ENCODE measurements at places on chromosomes 2 and 18. TPM values are rescaled to one million over a fixed set of nuclear protein-coding genes. Genes with fewer than 3 reads are reported as not detected.

- peaks cover 7% of the 10 kb centered on the region for H3K27me3 ChIP-seq
- H3K4me1 ChIP-seq, result no peaks in the 10 kb centered on the region
- no peaks in the 10 kb centered on the region for H3K36me3 ChIP-seq
- no peak overlapping the region for H3K4me3 ChIP-seq
- H3K27ac ChIP-seq, result no peak overlapping the region
- DNase-seq, result peak; percentile 13
Measured at GRCh38 chr2:11022591-11023273, 111.0 kb downstream of the KCNF1 start.

GRCh38 chr2:151852260-151853069, 24.2 kb upstream of the ARL5A start:
- no peaks in the 10 kb centered on the region for H3K36me3 ChIP-seq
- no peaks in the 10 kb centered on the region for H3K27me3 ChIP-seq
- H3K27ac ChIP-seq, result peak overlapping the region; percentile 11
- no peak for DNase-seq
- H3K4me3 ChIP-seq, result no peak overlapping the region
- H3K4me1 ChIP-seq, result peaks cover 54% of the 10 kb centered on the region

DNA sequence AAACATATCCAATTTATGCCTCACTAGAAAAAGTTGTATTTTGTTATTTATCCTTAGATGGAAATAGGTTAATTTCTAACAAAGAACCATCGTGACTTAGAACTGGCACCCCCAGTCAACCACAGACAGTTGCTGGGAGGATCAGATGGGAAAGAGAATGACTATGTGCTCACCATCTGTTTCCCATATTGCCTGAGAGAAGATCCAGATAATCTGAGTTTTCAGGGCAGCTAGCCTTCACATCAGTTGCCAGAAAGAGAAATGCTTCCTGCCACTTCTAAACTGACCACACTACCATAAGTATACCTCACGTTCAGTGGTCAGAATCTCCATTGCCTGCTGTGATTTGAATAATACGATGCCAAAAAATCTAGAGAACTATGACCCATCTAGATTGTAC, 28.4 kb upstream of the NEB start:
- no peaks in the 10 kb centered on the region for H3K27me3 ChIP-seq
- H3K27ac ChIP-seq, result no peak overlapping the region
- H3K36me3 ChIP-seq, result no peaks in the 10 kb centered on the region
- H3K4me3 ChIP-seq, result no peak overlapping the region
- no peak for DNase-seq

The CTAGE1 gene
- polyA plus RNA-seq, result not detected

DNA sequence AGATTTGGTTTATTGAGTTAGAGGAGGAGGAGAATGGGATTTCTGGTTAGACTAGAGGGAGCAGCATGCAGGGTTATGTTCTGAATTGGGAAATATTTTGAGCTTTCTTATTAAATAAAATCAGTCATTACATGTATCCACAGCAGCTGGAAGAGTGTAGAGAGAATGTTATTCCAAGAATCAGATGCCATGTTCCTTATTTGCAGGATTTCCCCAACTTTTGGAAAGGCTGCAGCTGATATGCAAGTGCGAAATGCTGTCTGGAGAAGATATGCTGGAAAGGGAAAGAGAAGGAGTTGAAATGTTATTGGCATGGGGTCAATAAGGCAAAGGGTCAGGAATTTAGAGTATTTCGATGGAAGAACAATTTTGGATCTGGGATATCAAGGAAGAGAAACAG, 255.8 kb downstream of the MTX2 start:
- no peak overlapping the region for H3K4me3 ChIP-seq
- H3K27ac ChIP-seq, result no peak overlapping the region

GRCh38 chr18:58831606-58832005, 33.1 kb upstream of the ZNF532 start:
- no peak overlapping the region for H3K4me3 ChIP-seq
- H3K4me1 ChIP-seq, result no peaks in the 10 kb centered on the region
- no peak overlapping the region for H3K27ac ChIP-seq
- no peak for DNase-seq

The STARD6 gene
- not detected for polyA plus RNA-seq

DNA sequence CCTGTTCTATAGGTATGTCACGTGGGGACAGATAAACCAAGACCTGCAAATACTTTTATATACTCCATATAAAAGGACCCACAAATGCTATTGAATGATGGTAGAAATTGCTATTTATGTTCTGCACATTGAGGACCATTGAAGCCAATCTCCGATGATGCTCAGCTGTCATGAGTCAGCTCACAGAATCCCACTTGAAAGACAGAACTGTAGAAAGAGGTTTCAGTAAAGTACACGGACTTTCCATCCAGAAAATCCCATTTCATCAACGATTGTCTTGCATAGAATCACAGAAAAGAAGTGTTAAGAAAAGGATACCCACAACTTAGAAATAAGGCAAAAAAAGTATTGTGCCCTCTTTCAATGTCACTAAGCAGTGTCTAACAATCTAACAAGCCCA, 169.0 kb upstream of the COPS8 start:
- no peak overlapping the region for H3K4me3 ChIP-seq
- H3K27me3 ChIP-seq, result peaks cover 2% of the 10 kb centered on the region
- no peaks in the 10 kb centered on the region for H3K4me1 ChIP-seq

GRCh38 chr2:98911376-98912154, 24.5 kb downstream of the CRACDL start:
- H3K4me1 ChIP-seq, result peaks cover 46% of the 10 kb centered on the region
- H3K4me3 ChIP-seq, result peak overlapping the region; percentile 39
- peaks cover 4% of the 10 kb centered on the region for H3K27me3 ChIP-seq
- peak; percentile 71 for DNase-seq
- H3K27ac ChIP-seq, result no peak overlapping the region

DNA sequence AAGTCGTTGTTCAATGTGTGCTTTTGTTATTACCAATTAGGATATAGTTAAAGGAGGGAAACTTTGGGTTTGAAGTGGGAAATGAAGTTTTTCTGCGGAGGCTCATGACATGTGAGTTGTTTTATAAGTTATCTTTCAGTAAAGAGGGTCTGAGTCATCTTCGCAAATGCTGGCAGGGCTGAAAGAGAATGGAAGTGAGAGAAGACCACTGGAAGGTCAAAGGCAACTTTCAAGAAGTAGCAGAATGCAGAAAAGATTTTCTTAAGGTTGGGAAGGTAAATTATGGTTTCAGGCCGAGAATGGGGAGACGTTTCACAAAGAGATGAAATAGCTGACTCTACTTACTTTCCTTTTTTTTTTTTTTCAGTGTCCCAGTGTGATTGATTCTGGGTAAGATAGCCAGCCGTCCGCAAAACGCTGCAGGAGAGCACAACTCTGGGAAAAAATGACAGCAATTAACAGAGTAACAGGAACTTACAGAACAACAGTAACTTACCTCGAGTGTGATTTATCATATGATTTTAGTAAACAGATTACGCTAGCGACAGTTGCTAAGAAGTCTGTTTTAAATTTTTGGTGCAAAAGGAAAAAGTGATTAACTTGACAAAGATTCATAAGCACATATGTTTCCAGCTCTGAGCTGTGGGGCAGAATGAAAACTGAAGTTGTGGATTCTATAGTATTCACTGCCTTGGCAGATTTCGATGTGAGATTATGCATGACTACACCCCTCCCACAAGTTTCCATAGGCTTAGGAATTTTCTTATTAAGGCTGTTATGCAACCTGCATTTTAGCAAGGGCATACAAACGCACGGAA, 46.8 kb upstream of the ACTR3 start:
- H3K4me3 ChIP-seq, result no peak overlapping the region
- H3K36me3 ChIP-seq, result no peaks in the 10 kb centered on the region
- no peak overlapping the region for H3K27ac ChIP-seq
- H3K4me1 ChIP-seq, result peaks cover 28% of the 10 kb centered on the region

The EVA1A gene
- 57.5 TPM for polyA plus RNA-seq

- H3K4me1 ChIP-seq, result no peaks in the 10 kb centered on the region
- no peak overlapping the region for H3K27ac ChIP-seq
- no peak overlapping the region for H3K4me3 ChIP-seq
- no peaks in the 10 kb centered on the region for H3K36me3 ChIP-seq
Measured at GRCh38 chr2:104027321-104027720, 826.6 kb upstream of the POU3F3 start.

The NEB gene
- polyA plus RNA-seq, result 0.27 TPM

DNA sequence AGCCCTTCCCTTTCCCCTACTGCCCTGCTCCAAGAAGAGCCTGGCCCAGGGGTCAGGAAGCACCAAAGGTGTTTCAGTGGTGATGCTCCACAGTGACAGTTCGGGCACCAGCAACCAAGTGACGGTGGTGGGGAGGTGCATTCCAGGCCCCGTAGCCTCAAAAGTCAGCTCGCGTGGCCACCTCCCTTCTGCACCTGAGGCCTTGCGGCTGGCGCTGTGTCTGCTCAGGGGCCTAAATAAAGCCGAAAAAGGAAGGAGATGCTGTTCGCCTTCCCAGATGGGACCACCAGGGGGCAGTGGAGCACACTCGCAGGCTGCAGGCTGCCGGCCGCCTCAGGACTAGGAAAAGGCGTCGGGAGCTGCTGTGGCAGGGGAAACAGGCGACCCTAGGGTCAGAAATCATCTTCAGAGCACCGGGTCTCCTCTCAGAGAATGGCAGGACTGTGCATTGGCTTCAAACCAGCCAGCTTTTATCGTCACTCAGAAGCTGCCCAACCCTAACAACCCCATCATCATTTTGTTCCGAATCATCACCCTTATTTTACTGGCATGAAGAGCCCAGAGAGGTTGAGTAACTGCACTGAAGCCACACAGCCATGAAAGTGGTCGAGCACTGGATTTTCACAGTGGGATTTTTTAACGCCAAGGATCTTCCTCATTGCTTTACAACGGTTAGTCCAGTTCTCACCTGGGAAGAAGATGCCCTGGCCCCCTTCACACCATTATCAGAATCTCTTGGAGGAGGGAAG, 213.0 kb upstream of the CELF4 start:
- peak; percentile 37 for DNase-seq
- no peaks in the 10 kb centered on the region for H3K27me3 ChIP-seq
- no peaks in the 10 kb centered on the region for H3K36me3 ChIP-seq
- H3K4me3 ChIP-seq, result no peak overlapping the region
- no peaks in the 10 kb centered on the region for H3K4me1 ChIP-seq

DNA sequence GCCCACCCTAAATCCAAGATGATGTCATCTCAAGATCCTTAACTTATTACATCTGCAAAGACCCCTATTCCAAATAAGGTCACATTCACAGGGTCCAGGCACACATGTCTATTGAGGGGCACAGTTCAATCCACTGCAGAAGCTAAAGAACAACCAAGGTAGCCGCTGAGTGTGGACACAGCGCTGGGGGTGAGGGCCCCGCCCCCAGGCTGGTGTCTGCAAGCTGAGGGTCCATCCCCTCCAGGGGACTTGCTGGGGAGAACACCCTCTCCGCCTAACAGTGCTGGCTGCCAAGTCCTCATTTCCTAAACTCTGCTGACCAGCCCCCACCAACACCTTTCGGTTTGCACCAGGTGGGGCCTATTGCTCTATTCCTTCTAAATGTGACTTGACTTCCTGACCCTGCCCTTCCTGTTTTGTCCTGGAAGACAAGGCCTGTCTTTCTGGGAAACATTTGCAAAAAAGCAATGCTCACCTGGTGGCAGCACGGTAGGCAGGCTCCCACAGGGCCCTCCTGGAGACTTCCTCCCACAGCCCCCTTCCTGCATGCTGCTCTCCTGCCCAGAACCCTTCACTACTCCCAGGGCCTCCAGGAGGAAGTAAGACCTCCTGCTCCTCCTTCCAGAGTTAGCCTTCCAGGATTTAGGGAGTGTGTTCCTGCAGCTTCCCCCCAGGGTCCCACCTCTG, 24.4 kb upstream of the TEX44 start:
- DNase-seq, result no peak
- no peaks in the 10 kb centered on the region for H3K4me1 ChIP-seq
- H3K4me3 ChIP-seq, result no peak overlapping the region
- H3K36me3 ChIP-seq, result no peaks in the 10 kb centered on the region

The ANO7 gene
- polyA plus RNA-seq, result 4.9 TPM

GRCh38 chr2:226414335-226414734, 385.3 kb downstream of the IRS1 start:
- no peaks in the 10 kb centered on the region for H3K36me3 ChIP-seq
- no peaks in the 10 kb centered on the region for H3K27me3 ChIP-seq
- H3K4me3 ChIP-seq, result no peak overlapping the region
- H3K27ac ChIP-seq, result no peak overlapping the region
- DNase-seq, result no peak
- H3K4me1 ChIP-seq, result peaks cover 22% of the 10 kb centered on the region

The POLR1B gene
- 18.3 TPM for polyA plus RNA-seq

GRCh38 chr18:49630246-49630699, 68.4 kb downstream of the LIPG start:
- H3K27me3 ChIP-seq, result no peaks in the 10 kb centered on the region
- no peaks in the 10 kb centered on the region for H3K36me3 ChIP-seq
- H3K4me3 ChIP-seq, result no peak overlapping the region
- peak overlapping the region; percentile 54 for H3K27ac ChIP-seq

- no peaks in the 10 kb centered on the region for H3K27me3 ChIP-seq
- H3K4me3 ChIP-seq, result no peak overlapping the region
- DNase-seq, result peak; percentile 87
- H3K27ac ChIP-seq, result no peak overlapping the region
- no peaks in the 10 kb centered on the region for H3K36me3 ChIP-seq
Measured at GRCh38 chr18:323253-323622, 55.4 kb upstream of the THOC1 start.

DNA sequence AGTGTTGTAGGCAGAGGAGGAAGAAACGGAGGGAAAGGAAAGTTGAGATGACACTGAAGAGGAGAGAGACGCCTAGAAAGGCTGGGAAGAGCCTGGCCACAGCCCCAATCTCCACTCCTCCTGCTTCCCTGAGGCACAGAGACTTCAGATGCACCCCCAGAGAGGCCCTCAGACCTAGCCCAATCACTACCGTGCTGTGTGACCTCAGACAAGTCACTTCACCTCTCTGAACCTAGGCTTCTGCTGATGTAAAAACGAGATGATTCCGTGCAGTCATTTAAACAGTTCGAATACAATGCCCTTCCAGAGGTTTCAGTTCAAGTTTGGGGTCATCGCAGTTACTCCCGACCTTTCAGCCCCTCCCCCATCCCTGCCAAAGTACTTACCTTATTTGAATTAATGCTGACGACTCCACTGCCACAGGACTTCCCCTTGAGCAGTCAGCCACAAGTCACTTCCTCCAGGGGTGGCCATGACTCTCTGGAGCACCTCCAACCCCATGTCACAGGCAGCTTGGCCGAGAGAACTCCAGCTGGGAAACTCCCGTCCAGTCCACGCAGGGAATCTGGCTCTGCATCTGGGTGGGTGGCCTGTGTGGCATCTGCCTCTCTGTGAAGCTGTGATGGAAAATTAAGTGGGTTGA, 105.2 kb upstream of the ID2 start:
- no peaks in the 10 kb centered on the region for H3K27me3 ChIP-seq
- no peak for DNase-seq
- H3K4me3 ChIP-seq, result no peak overlapping the region
- H3K4me1 ChIP-seq, result peaks cover 90% of the 10 kb centered on the region
- H3K27ac ChIP-seq, result no peak overlapping the region
- H3K36me3 ChIP-seq, result no peaks in the 10 kb centered on the region

DNA sequence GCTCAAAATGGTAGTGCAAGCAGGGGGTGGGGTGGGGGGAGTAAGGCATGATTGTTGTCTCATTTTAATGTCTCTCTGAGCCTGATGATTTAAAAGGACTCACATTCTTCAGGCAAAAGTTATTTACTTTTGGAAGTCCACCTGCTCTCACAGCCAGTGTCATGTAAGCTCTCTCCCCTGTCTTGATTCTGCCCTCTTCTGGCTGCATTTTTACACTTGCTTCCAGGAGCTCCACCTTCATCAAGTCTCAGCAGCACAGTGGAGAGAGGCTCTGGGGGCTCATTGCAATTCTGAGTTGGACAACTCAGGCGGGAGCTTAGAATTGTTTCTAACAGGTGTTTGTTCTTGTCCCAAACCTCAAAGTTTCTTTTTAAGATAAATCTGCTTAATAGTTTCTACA, 39.2 kb downstream of the GNAL start:
- no peak overlapping the region for H3K27ac ChIP-seq
- H3K27me3 ChIP-seq, result no peaks in the 10 kb centered on the region
- no peak overlapping the region for H3K4me3 ChIP-seq
- H3K36me3 ChIP-seq, result no peaks in the 10 kb centered on the region
- peak; percentile 14 for DNase-seq
- no peaks in the 10 kb centered on the region for H3K4me1 ChIP-seq
